Effector CD4-positive, alpha-beta T cell (primary cell): ENCODE measurements at places on chromosomes 3 and 15.

DNA sequence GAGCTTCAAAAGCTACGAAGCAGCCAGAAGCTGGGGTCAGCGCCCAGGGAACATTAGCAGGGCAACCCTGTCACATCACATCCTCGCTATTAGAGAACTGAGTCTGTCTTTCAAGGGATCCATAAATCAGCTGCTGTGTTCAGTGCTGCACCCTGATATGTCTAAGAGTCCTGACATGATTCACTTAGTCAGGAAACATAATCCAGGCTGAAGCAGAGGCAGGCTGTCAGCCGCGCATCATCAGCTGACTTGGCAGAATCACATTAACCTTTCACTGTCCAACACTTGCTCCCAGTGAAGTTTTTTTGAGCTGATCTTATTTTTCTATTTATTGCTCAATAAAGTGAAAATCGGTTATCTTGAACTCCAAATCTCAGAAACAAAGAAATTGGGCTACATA, 23.5 kb downstream of the MYH15 start:
- DNase-seq, result no peak

GRCh38 chr3:45566196-45566595, 28.4 kb upstream of the LIMD1 start:
- no peak for DNase-seq

GRCh38 chr15:61720197-61720704, 340.0 kb downstream of the VPS13C start:
- DNase-seq, result no peak

GRCh38 chr3:143090486-143090885, 29.1 kb upstream of the CHST2 start:
- no peak for DNase-seq

- no peak for DNase-seq
Measured at GRCh38 chr3:46778101-46778500, 60.4 kb upstream of the PRSS50 start.

DNA sequence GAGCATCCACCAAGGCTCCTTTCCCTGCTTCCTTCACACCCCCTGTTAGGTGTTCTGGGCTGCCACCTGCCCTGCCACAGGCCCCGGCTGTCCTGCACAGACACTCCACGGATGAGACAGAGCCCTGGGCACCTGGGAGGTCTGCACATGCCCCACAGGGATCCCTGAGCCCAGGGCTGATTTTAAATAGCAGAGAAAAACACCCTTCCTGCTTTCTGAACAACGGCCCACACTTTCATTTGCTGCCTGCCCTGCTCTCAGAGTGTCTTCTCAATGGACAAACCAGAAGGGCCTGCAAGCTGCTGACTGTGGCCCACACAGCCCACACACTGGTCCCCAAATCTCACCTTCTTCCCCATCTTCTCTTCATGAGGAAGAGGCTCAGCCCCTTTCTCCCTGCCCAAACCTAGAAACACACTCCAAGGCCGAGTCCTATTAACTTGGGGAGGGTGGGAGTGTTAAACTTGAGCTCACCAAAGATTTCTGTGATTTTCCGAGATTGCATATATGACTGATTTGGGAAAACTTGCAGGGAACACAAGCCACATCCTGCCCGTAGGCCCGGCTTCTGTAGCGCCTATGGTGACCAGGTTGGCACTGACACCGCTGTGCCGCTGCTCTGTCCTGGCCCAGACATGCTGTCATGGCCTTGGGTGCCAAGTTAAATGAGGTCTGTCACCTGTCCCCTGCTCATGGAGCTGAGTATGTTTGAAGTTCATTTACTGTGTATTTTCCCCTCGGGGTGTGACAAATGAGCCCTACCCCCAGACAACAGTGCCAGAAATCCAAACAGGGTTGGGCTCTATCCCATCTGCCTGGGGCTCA, 47.2 kb upstream of the KLF13 start:
- DNase-seq, result no peak

GRCh38 chr3:161413127-161413854, 42.0 kb upstream of the SPTSSB start:
- DNase-seq, result no peak

GRCh38 chr3:122784436-122784835, 9.2 kb downstream of the HSPBAP1 start:
- no peak for DNase-seq

GRCh38 chr15:31308185-31308639, 18.4 kb upstream of the KLF13 start:
- no peak for DNase-seq

GRCh38 chr3:137944593-137944992, 65.4 kb upstream of the CLDN18 start:
- DNase-seq, result no peak

GRCh38 chr15:73031648-73032047, 20.6 kb upstream of the NEO1 start:
- no peak for DNase-seq

DNA sequence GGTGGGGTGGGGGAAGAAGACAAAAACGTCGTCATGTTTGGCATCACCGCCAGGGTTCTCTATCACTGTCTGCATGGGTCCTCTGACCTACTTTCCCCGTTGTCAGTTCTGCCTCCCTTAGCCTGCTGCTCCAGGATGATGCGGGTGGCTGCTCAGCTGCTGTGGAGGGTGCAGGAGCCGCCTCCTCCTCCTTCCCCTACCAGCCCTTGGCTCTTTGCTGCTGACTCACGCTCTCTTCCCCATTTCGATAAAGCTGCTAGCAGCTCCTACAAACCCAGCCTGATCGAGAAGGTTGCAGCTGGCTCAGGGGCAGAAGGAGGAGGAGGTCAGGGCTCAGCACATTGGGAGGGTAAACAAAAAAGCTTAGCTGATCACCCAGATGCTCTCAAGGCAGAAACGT, 49.5 kb upstream of the SEC13 start:
- DNase-seq, result no peak

- DNase-seq, result no peak
Measured at GRCh38 chr3:52483081-52483480, 12.1 kb upstream of the STAB1 start.

- no peak for DNase-seq
Measured at GRCh38 chr15:86649277-86649676, 569.6 kb downstream of the AGBL1 start.

- DNase-seq, result no peak
Measured at GRCh38 chr3:2301361-2301760, 202.7 kb downstream of the CNTN4 start.

- DNase-seq, result no peak
Measured at GRCh38 chr15:77209221-77209620, 138.3 kb upstream of the TSPAN3 start.

GRCh38 chr3:79148786-79149185, 619.0 kb downstream of the ROBO1 start:
- DNase-seq, result no peak
